ENCODE measurements at places on chromosomes 6 and 20. TPM values are rescaled to one million over a fixed set of nuclear protein-coding genes. Genes with fewer than 3 reads are reported as not detected.

MATN4 gene
- total RNA-seq: not detected

CHRNA4 gene
- total RNA-seq: not detected

ABHD16B gene
- not detected for total RNA-seq

TSPYL4 gene
- total RNA-seq: 13.1 TPM

SOX18 gene
- 4.2 TPM for total RNA-seq

ULBP3 gene
- 0.78 TPM for total RNA-seq

PACRG gene
- total RNA-seq: not detected

PLG gene
- not detected for total RNA-seq

DNA sequence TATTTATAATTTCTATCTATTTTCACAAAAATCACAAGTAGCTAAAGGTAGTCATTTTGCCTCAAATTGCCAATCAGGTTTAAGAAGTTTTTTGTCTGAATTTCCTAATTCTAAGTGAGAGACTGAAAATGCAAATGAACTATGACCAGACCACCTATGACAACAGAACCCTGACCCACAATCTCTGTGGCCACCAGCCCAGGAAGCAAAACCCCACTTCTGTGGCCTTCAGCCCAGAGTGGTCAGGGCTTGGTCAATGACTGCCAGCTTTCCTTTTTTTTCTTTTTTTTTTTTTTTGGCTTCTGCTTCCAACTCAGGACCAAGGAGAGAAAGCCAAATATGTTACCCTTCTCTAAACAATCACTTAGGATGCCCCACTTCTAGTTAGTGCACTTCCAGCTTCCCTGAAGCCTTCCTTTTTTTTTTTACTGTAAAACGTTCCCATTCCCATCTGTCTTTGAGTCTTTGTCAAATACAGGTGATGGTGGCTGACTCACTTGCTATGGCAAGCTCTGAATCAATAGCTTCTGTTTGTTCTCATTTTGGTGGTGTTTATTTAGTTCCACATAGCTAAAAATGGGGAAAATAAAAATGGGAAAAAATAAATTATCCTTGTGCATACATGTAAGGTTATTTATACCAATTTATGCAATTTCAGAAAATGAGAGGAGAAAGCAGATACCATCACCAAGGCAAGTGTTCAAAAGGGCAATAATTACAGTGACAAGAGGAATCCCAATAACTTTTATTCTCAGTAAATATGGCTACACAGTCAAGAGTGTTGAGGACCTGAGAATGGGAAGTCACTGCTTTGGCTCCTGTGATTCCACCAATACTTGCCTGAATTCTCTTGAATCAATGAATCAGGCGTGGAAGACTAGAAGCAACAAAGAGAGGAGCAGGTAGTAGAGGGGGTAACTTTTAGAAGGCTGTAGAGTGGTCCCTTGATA lies 170.3 kb upstream of the PDE7B start:
- H3K4me3 ChIP-seq: no peak overlapping the region
- no peaks in the 10 kb centered on the region for H3K4me1 ChIP-seq
- H3K36me3 ChIP-seq: no peaks in the 10 kb centered on the region
- no peak for DNase-seq
- H3K27me3 ChIP-seq: no peaks in the 10 kb centered on the region

DNA sequence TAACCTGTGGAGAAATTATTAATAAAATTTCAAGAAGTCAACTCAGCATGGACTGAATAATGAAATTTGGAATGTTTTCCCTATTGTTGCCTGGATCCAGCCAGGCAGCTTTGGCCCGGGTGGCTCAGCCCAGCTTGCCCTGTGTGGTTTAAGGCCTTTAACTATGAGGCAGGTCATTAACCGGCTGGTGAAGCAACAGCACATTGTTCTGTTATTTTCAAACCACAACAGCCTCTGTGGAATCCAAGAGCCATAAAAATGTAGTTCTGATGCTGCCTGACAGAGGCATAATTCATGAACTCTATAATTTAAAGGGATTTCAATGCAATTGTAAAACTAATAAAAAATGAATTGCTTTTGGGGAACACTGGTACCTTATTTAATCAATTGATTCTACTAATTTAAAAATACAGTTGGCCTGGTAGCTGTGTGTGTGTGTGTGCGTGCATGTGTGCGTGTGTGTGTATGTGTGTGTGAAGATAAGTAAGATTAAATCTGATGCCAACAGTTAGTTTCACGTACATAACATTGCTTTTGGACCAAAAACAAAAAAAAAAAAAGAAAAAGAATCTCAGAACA lies 117.7 kb downstream of the RPS12 start:
- H3K4me1 ChIP-seq: no peaks in the 10 kb centered on the region
- no peak overlapping the region for H3K4me3 ChIP-seq
- no peak overlapping the region for H3K27ac ChIP-seq

GRCh38 chr6:134374491-134375219 lies 56.7 kb upstream of the SGK1 start:
- peaks cover 39% of the 10 kb centered on the region for H3K4me1 ChIP-seq
- H3K27me3 ChIP-seq: no peaks in the 10 kb centered on the region
- H3K27ac ChIP-seq: peak overlapping the region; percentile 25
- peak; percentile 3 for DNase-seq
- no peaks in the 10 kb centered on the region for H3K36me3 ChIP-seq

DNA sequence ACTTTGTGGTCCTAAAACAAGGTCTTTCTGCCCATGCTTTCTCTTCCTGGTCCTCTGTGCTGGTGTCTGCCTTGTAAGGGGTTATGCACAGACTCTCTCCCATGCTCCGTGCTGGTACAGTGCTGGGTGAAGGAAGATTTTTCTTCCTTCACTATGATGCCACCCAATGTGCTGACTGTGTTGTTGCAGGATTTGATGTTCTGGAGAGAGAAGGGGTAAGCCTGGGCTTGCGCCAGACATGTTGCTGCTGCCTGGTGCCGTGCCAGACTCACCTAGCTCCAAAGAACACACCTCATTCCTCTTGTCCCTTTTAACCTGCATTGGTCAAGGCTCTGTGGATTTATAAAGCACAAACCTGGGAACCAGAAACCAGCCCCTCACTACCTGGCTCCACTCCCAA lies 28.4 kb upstream of the ARMH2 start:
- no peaks in the 10 kb centered on the region for H3K4me1 ChIP-seq
- no peak overlapping the region for H3K27ac ChIP-seq
- no peaks in the 10 kb centered on the region for H3K36me3 ChIP-seq
- no peak for DNase-seq
- no peak overlapping the region for H3K4me3 ChIP-seq
- H3K27me3 ChIP-seq: no peaks in the 10 kb centered on the region

DNA sequence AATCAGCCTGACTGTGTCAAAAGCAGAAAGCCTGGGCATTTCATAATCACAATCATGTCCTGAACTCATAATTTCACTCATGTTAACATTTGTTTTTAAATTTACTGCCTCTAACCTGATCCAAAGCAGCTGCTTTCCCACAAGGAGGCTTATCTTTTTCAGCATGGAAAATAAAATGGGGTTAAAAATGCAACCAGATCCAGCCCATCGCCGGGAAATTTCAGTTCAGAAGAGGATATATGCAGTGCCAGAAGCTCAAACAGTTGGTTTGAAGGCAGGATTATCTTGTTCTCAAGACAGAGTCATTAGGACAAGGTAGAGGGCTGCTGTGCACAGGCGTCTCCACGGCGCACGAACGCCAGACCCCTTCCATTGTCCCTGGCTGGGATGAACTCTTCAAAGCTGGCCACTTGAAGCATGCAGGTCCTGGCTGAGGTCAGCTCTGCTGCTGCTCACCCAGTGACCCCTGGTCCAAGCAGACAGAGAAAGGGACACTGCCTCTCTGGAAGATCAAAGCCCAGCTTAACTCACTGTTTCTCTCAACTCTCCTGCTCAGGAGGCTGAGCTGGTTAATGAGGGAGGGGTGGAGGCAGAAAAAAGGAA lies 191.1 kb upstream of the HEY2 start:
- no peak overlapping the region for H3K27ac ChIP-seq
- no peaks in the 10 kb centered on the region for H3K36me3 ChIP-seq
- H3K4me3 ChIP-seq: no peak overlapping the region
- DNase-seq: no peak
- H3K27me3 ChIP-seq: no peaks in the 10 kb centered on the region

DNA sequence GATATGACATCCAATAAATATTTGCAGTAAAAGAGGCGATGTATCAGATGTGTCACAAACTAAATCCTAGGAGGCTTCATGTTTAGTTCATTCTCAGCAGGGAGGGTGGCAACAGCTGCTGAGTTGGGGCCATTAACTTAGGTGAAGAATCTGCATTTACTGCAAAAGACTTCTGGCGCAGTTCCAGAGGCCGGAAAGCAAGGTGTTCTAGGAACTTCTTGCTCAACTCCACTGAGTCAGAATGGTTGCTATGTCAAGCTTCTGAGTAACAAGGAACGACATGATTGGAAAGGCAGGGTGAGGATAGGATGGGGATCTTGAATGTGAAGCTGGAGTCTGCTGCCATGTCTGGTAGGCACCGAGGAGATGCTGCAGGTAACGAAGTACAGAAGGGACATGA lies 11.7 kb downstream of the ADNP start:
- peak overlapping the region; percentile 2 for H3K27ac ChIP-seq
- H3K4me1 ChIP-seq: peaks cover 96% of the 10 kb centered on the region
- H3K4me3 ChIP-seq: no peak overlapping the region
- peak; percentile 51 for DNase-seq

DNA sequence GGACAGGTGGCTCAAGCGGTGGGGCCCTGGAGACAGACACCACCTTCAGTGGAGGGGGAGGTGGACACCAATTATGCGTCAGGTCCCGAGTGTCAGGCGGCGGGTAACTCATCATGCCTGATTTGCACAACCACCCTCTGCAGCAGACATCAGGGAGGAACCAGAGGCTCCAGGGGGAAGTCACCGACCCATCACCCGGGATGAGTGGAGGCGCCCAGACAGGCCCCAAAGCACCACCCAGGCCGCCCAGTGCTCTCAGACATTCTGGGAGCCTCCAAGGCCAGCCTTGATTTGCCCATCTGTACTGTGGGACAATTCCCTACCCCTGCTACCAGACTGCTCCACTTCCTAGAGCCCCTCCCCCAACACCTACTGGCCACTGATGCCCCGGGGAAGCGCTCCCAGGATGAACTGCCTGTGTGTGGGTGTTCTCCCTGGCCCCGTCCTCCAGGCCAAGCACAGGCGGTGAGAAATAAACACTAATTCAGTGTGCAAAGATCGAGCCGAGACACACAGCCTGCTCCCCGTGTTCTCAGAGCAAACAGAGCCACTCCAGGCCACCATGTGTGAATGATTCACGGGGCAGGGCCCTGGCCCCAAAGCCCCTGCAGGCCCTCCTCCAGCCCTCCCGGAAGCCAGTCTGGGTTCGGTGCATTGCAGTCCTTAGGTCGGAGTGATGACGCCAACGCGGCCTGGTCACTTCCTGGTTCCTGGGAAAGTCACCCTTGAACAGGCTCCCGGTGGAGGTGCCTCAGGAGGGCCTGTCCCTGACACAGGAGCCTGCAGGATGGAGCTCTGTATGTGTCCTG lies 107.2 kb downstream of the ASXL1 start:
- DNase-seq: no peak
- no peaks in the 10 kb centered on the region for H3K4me1 ChIP-seq
- H3K4me3 ChIP-seq: no peak overlapping the region

- H3K27ac ChIP-seq: no peak overlapping the region
- DNase-seq: no peak
- no peak overlapping the region for H3K4me3 ChIP-seq
- H3K4me1 ChIP-seq: no peaks in the 10 kb centered on the region
- H3K27me3 ChIP-seq: no peaks in the 10 kb centered on the region
Measured at GRCh38 chr20:58721951-58722778, 29.6 kb downstream of the NPEPL1 start.

DNA sequence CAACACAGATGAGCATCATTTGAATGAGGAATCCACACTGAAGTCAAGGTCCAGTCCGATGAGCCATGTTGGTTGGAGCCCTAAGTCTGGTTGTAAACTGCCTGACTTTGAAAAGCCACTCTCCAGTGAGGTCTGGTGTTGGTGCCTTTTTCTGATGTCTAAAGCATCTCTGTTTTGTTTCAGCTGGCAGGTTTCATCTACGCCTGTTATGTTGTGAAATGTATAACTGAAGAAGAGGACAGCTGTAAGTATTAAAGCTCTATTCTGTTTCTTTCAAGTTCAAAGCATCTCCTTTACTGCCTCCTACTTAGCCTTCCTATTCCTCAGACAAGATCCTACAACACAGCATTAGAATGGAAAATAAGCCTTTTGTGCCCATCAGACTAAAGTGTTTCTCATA lies 171.1 kb upstream of the RNF217 start:
- H3K4me3 ChIP-seq: no peak overlapping the region
- H3K36me3 ChIP-seq: no peaks in the 10 kb centered on the region
- H3K4me1 ChIP-seq: no peaks in the 10 kb centered on the region
- DNase-seq: no peak

- no peaks in the 10 kb centered on the region for H3K36me3 ChIP-seq
- no peak overlapping the region for H3K4me3 ChIP-seq
- H3K27ac ChIP-seq: no peak overlapping the region
- H3K27me3 ChIP-seq: no peaks in the 10 kb centered on the region
- DNase-seq: no peak
Measured at GRCh38 chr20:58640446-58640845, 10.6 kb upstream of the STX16 start.

DNA sequence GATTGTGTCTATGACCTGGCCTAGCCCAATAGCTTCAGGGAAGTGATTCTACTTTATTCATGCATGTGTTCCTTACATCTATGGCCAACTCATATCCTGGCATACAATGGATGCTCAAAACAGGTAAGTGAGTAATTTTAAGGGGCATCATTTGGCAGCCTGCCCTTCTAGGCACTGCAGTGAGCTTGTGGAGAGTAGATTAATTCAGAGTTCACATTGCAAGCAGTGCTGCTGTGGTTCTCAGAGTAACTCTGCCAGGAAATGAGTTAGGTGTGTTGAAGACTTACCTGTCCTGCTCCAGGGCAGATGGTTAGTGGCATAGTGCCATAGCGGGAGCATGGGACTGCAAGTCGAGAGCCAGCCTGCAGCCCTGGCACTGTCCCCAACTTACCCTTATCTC lies 158.0 kb downstream of the SCP2D1 start:
- H3K4me3 ChIP-seq: no peak overlapping the region
- H3K36me3 ChIP-seq: no peaks in the 10 kb centered on the region
- no peaks in the 10 kb centered on the region for H3K4me1 ChIP-seq
- DNase-seq: no peak

- no peak overlapping the region for H3K27ac ChIP-seq
- no peaks in the 10 kb centered on the region for H3K27me3 ChIP-seq
- H3K4me1 ChIP-seq: peaks cover 4% of the 10 kb centered on the region
- DNase-seq: no peak
Measured at GRCh38 chr6:11625302-11625701, 87.8 kb downstream of the TMEM170B start.

DNA sequence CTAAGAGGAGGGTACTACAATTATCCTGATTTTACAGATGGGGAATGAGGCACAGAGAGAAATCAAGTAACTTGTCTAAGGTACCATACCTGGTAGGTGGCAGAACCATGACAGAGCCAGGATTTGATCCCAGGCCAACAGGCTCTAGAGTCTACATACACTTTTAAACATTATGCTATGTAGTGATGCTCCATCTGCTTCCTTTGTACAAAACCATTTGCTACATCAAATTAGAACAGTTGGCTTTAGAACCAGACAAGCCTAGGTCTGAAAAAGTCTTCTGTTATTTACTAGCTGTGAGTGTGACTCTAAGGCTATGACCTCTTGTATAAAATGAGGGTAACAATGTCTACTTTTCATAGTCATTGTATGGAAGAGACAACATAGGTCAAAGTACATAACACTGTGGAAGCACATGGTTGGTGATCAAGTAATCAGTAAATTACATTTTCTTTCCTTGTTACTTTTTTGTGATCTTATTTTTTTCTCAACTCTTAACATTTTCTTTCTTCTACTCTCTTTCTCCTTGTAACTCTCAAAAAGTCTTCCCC lies 122.1 kb downstream of the PDSS2 start:
- no peaks in the 10 kb centered on the region for H3K27me3 ChIP-seq
- no peak overlapping the region for H3K4me3 ChIP-seq
- no peak overlapping the region for H3K27ac ChIP-seq
- no peaks in the 10 kb centered on the region for H3K36me3 ChIP-seq
- no peak for DNase-seq
- no peaks in the 10 kb centered on the region for H3K4me1 ChIP-seq
